ENCODE measurements at places on chromosomes 12 and 14.
A peak's percentile ranks its signal among the peaks of the same experiment; 100 is the strongest.

DNA sequence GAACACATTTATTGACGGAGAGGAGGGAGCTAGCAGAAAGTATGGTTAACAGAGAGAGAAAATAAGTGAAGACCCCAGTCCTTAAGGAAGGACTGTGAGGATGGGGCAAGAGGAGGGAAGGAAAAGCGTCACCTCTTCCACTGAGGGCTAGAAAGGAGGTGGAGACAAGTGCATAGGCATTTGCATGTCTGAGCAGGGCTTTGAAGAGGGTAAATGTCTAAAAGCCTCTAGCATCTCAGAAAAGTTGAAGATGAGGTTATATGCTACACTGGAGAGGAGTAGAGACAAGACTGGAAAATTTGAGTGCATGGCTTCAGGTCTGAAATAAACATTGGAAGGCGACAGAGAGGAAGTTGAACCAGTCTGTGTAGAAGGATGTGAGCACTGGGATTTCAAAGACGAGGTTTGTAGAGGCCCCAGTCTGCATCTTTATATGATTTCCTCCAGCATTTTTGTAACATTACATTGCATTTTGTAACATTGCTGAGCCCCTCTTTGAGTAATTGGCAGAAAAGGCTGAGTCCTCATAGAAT is 98.5 kb upstream of the IFNG-AS1 start:
- DNase-seq, result no peak

- peak; percentile 78 for DNase-seq
These were observed 48.9 kb upstream of the DLK1 start for GRCh38 chr14:100677554-100678468.

GRCh38 chr12:9024512-9024911 is 35.2 kb downstream of the KLRG1 start:
- no peak for DNase-seq

- DNase-seq, result no peak
These were observed 154.2 kb downstream of the DPF3 start for GRCh38 chr14:72739446-72740405.

DNA sequence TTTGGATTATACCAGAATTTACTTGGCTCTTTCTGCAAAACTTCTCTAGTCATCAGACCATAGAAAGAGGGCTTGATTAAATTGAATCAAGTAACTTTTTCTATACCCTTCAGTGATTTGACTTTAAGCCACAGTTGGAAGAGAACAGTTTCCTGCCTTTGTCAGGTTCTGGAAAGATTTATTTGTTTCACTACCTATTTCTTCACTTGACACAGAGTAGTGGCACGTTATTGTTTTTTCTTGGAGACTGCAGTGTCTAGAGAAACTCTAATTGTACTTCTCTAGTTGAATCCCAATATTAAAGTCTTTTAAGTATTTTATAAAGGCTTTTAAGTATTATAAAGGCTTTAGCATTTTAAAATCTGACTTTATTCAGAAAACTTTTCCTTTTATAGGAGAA is 138.1 kb downstream of the TMEM117 start:
- DNase-seq, result no peak

- peak; percentile 45 for DNase-seq
These were observed 53.4 kb downstream of the PLBD1 start for GRCh38 chr12:14514154-14514842.

DNA sequence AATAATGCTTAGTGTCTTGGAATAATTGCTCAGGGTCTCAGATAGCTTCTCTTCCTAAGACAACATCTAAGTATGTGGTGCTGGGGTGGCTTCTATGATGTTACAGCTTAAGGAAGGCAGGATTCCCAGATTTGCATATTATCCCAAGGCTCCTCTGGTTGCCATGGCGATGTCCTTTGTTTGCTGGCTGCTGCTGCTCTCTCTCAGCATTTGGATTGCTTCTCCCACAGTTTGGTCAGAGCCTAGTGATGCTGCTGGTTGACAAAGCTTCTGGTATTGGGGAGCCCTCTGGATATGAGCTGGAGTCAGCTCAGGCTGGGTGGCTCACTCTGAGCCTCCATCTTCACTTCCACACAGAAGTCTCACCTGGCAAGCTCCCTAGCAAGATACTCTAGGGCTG is 56.4 kb upstream of the FBXO33 start:
- no peak for DNase-seq

GRCh38 chr14:90495357-90496276 is 98.8 kb downstream of the CALM1 start:
- no peak for DNase-seq

GRCh38 chr14:95057147-95057546 is 100.2 kb downstream of the DICER1 start:
- DNase-seq, result no peak

DNA sequence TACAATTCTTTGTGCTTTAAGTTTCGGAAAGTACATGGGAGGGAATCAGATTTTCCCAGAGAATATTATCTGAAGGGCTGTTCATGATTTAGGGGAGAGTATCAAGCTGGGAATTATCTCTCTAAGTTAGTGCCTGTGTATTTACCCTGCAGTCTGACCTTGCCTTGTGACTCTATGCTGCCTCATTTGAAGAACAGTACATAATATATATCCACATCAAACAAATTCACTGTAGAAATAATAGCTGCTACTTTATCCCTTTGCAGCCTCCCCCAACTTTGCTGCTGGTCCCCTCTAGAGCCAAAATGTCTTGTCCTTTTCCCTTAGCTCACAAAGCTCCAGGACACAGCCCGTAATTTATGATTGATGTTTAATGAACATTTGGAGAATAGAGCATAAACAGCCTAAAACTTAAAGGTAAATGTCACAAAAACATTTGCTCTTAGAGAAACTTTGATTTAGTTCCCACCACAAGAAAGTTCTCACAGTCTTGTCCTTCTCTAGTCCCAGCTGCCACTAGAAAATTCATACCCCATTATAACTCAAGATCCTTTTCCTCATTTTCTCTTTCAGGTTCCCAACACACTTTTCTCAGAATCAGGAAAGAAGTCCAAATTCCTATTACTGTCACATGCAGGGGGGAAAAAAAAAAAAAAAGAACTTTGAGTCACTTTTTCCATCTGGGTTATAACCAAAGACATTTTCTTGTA is 1009.6 kb downstream of the FLRT2 start:
- no peak for DNase-seq

- no peak for DNase-seq
These were observed 53.5 kb downstream of the ETV6 start for GRCh38 chr12:11702959-11703358.

DNA sequence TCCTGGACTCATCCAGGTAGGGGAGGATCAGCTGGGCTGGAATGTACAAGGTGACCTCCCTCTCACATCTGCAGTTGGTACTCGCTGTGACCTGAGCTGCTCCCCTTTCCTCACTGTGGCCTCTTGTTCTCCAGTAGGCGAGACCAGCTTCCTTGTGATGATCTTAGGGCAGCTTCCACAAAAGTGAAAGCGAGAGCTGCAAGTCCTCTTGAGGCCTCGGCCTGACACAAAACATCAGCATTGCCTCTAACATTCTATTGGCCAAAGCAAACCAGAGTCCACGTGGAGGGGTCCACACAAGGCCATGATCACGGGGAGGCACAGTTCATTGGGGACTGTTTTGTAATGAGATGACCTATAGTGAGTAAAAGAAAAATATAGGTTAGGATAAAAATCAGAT is 127.5 kb downstream of the SMOC1 start:
- no peak for DNase-seq

DNA sequence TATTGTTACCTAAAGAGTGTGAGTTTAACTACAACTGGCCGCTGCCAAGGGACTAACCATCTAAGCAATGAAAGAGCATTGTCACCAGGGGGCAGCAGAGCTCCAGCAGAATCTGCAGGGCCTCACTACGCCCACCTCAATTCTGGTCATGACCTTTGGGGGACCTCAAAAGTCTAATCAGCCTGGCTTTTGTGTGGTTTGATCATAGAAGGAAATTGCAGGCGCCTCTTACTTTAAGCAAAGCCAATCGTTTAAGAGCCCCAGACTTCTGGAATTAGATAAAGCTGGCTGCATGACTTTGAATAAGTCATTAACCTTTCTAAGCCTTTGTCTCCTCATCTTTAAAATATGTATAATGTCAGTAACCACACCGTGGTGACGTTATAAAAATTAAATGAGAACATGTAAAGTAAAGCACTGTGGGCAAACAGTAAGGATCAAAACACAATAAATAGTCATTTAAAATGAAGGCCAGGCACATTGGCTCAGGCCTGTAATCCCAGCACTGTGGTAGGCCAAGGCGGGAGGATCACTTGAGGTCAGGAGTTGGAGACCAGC is 58.6 kb downstream of the TBX3 start:
- peak; percentile 39 for DNase-seq

- DNase-seq, result no peak
These were observed 2.9 kb upstream of the AQP6 start for GRCh38 chr12:49969651-49970429.

- DNase-seq, result peak; percentile 20
These were observed 1.7 kb downstream of the FITM1 start for GRCh38 chr14:24132061-24132685.

- no peak for DNase-seq
These were observed 43.7 kb upstream of the CNTN1 start for GRCh38 chr12:40648519-40648918.

DNA sequence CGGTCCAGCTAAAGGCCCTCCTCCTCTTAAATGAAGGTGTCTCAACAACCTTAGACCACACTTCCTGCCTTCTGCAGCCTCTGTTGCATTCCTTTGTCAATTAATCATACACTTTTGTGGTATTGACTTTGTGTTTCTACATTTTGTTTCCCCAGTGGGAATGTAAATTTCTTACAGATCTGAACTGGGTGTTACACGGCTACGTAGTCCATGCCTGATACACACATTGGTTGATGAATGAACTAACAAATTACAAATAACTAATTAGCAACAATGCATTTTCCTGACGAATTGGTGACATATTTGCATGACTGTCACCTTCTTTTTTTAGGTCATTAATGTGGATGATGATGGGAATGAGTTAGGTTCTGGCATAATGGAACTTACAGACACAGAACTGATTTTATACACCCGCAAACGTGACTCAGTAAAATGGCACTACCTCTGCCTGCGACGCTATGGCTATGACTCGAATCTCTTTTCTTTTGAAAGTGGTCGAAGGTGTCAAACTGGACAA is 15.2 kb upstream of the CCT2 start:
- DNase-seq, result no peak

DNA sequence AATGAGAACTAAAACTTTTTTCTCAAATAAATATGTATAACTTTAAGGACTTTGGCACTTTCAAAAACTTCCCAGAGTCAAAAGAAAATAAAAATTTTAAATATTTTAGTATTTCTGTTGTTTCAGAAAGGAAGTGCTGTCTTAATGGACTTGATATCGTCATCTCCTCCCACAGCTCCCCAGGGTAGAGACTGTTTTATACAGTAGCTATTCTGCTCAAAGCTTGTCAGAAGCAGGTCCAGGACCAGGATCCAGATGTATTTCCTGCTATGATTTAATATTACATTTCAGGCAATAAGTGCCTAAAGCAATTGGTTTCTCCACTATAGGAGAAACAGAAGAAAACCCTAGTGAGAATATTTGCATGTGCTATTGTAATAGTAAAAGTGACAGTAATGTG is 218.5 kb upstream of the G2E3 start:
- no peak for DNase-seq
